ENCODE measurements at places on chromosomes 1 and 21.
A peak's percentile ranks its signal among the peaks of the same experiment; 100 is the strongest.

GRCh38 chr1:118960567-118961136, 27.5 kb downstream of the TBX15 start:
- no peak for DNase-seq

DNA sequence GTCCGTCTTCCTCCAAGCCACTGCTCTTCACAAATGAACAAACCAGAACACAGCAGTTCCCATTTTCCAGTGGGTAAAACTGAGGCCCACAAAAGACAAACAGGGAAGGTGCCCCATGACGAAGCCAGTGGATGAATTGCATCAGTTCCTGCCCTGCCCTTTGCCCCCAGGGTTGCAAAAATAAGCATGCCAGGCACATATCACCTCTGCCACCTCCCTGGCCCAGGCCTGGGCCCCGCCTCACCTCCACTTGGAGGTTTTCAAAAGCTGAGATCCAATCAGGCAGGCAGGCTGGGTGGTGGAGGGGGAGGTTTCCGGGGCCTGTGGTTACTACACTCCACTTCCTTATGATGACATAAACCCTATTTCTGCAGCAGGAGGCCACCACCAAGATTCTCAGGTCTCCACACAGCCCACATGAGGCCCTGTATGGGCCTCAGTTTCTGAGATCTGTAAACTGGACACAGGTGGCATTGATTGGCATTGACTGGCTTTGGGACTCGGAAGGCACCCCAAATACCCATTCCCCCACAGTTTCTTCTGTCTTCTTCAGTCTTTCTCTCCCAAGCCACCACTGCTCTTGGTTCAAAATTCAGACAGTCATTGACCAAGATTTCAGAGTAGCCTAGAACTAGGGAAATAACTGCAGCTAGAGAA, 4.1 kb downstream of the KIF21B start:
- peak; percentile 61 for DNase-seq

DNA sequence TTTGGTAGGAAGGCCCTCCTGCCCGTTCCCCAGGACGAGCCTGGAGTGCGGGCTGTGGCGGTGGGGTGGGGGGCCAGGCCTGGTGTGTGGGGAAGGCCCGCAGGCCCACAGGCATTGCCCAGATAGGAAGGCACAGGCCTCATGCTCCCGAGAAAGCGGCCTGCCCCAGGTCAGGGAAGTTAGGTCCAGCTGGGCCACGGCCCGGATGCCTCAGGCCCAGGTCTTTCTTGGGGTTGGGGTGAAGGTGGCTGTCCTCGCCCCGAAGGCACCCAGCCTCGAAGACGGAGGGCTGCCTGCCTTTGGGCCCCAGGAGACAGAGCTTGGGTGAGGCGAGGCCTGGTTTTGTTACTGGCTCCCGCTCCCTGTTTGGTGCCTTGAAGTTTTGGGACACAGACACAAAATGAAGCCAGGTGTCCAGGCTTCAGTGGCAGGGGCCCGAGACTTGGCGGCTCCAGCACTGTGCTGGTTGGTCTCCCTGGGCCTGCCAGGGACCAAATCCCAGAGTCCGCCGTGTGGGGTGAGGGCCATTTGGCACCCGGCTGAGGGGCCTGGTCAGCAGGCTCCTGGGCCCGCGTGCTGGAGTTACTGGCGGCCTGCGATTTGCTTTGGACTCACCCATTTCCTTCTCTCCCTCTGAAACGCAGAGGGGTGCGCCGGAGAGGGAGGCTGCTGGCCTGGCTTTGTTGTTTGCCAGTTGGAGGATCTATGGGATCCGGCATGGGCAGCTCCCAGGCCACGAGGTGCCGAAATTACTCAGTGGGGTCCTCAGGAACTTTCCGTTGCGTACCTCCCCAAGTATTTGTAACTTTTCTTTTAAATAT, 2.0 kb downstream of the SKI start:
- no peak for DNase-seq

DNA sequence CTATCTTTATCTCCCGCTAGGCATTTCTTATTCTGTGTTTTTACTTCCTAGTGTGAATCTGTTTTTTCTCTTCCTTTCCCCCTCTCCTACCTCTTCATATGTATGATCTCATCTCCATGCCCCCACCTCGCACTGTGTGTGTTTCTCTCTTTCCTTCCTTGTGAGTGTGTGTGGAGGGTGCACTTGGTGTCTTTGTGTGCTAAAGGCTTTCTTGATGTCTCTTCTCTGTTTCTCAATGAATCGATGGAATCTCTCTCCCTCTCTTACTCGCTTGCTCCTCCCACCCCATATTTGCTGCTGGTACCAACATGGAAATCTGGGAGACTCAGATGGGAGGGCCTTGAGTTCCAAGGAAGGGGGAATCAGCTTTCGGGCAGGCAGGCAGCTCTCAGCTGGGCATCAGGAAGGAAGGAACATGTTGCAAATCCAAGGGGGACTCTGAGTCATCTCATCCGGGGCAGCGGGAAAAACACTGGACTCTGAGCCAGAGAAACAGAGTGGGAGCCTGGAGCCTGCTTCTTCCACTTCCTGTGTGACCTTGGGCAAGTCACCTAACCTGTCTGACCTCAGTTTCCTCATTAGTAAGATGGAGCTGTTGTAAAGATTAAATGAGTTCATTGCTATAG, 147.5 kb downstream of the PTPRU start:
- DNase-seq, result no peak
